ENCODE measurements at places on chromosomes 5 and 9.

GRCh38 chr9:21465859-21466518 lies 16.1 kb downstream of the IFNE start:
- no peak for DNase-seq

- DNase-seq, result no peak
Measured at GRCh38 chr9:112327718-112328450, 5.5 kb downstream of the PTBP3 start.

GRCh38 chr9:128636024-128636390 lies 20.6 kb downstream of the DYNC2I2 start:
- no peak for DNase-seq

DNA sequence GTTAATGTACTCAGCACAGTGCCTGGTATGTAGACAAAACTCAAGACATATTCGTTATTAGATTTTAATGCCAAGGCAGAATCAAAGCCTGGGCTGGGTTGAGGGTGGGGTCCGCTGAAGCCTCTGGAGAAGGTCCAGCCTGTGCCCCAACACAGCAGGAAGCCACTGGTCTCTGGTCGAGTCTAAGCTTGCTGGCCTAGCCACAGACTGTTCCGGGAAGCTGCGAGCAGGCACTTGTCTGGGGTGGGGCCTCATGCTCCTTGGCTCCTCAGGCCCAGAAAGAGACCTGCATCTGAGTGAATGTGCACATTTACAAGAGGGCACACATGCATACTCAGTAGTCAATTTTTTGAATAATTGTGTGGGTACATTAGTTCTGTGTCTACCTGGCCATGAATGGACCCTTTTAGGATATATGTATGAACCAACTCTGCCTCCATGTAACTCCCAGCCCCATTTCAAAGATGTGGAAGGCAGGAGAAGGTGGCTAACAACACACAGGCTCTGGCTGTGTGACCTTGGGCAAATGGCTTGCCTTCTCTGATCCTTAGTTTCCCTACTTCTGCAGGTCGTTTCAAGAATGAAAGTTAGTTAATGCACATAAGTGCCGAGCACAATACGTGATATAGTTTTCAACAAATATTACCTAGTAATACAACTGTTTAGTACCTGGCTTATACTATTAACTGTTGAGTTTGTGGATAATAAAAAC lies 18.3 kb downstream of the FAT2 start:
- no peak for DNase-seq

DNA sequence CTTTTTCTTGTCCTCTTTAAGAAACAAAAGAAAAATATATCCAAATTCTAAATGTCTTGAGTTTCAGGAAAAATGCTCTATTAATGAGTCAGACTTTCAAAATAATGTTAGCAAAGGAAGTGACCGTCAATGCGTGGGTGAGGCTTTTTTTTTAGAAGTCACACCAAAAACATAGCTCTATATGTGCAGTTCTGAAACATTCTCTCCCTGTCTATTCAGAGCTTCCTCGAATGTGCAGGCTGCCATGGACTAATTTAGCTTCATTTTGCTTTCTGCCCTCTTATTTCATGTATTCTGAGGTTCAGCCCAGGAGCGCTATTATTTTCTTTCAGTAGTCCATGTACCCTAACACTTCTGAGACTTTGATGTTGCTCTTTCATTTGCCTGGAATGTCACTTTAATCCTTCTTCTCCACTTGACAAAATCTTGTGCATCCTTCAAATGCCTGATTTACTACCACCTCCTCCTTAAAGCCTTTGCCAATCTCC lies 72.5 kb upstream of the RASA1 start:
- no peak for DNase-seq

- DNase-seq, result no peak
Measured at GRCh38 chr9:132456241-132456640, 46.2 kb downstream of the CFAP77 start.

GRCh38 chr5:39432696-39433530 lies 8.1 kb upstream of the DAB2 start:
- DNase-seq, result no peak

DNA sequence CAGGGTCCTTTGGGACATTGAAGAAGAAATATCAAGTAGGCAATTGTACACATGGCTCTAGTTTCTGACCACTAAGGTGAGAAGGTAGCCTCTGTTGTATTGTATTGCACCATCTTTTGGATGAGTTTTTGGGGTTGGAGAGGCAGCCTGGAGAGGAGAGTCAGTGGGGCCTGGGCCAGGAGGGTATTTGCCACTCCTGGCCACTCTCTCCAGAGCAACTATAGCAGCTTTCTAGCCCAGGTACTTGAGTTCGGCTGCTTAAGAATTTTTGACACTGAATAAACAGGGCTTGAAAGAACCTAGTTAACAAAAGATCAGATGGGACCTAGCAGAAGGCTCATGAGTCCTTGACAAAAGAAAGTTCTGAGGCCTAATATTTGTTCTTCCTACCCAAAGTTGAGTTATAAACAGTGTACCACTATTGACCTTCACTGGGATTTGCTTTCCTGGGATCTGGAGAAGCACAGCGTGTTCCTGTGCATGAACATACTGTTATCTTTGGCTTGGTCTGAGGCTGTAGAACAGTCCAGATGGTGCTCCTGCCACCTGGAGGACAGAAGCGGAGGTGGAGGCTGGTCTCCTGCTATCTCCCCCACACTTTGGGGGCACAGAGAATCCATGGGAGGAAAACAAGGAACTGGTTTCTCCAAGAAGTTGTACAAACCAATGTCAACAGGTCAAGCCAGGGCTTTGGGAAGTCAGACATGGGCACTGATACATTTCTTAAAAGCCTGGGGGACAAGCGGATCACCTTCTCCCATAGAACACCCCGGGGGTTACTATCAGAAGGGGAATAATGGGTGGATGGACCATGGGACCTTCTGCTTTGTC lies 110.4 kb upstream of the LIFR start:
- DNase-seq, result peak; percentile 15

- DNase-seq, result no peak
Measured at GRCh38 chr5:40389591-40389990, 290.1 kb upstream of the PTGER4 start.

- DNase-seq, result no peak
Measured at GRCh38 chr5:89399548-89399947, 516.6 kb upstream of the MEF2C start.

GRCh38 chr5:35979715-35980114 lies 11.5 kb downstream of the UGT3A1 start:
- DNase-seq, result no peak

DNA sequence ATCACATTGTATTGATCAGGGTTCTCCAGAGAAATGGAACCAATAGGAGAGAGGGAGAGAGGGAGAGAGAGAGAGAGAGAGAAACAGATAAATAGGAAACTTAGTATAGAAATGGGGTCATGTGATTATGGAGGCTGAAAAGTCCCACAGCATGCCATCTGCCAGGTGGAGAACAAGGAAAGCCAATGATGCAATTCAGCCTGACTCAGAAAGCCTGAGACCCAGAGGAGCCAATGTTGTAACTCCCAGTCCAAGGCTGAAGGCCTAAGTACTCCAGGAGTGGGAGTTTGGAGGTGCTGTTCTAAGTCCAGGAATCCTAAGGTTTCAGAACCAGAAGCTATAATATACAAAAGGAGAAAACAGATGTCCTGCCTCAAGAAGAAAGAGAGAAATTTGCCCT lies 48.4 kb upstream of the ISOC1 start:
- DNase-seq, result no peak

- DNase-seq, result peak; percentile 28
Measured at GRCh38 chr5:68406767-68407241, 191.2 kb downstream of the PIK3R1 start.

DNA sequence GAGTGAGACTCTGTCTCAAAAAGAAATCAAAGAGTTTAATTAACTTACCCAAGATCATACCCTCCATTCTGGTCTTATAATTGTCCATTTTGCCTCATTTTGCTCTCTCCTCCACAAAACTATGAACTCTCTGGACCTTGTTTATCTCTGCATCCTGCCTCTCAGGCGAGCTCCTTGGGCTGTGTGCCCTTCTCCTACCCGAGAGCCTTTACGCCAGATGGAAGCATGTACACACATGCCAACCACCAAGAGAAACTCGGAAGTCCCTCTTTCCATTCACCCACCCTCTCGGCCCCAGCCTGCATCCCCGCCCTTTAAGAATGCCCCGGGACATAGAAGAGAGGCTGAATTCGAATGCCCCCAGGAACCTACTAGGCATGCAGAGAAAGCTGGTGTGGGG lies 25.9 kb downstream of the CPLX2 start:
- DNase-seq, result no peak

- peak; percentile 39 for DNase-seq
Measured at GRCh38 chr5:132422720-132423437, 53.4 kb downstream of the SLC22A5 start.

DNA sequence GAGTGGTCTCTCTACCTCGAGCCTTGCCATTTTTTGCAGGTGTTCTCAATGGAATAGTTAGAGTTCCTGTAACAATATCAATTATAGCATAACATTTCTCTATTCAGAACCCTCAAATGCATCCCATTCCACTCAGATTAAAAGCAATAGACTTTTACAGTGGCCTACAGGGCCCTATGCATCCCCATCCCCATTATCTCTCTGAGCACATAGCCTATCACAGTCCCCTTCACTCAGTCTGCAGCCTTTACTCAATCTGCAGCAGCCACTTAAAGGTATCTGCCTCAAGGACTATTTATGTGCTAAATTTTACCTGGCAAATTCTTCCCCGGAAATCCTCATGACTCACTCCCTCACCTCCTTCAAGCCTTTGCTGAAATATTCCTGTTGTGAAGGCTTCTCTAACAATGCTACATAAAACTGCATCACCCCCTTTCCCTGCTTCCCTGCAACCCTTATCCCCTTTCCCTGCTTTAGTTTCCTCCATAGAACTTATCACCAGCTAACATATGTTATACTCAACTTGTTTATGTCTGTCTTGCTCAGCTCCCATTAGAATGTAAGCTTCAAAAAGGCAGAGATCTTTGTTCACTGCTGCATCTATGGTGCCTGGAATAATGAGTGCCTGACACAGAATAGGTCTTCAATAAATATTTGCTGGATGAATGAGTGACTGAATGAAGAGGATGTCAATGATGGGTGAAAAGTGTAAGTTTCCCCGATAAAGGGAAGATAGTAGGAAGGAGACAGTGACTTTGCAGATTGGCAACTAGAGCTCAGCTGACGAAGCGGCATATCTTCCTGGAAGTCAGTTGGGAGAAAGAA lies 54.1 kb upstream of the ZNF366 start:
- no peak for DNase-seq

DNA sequence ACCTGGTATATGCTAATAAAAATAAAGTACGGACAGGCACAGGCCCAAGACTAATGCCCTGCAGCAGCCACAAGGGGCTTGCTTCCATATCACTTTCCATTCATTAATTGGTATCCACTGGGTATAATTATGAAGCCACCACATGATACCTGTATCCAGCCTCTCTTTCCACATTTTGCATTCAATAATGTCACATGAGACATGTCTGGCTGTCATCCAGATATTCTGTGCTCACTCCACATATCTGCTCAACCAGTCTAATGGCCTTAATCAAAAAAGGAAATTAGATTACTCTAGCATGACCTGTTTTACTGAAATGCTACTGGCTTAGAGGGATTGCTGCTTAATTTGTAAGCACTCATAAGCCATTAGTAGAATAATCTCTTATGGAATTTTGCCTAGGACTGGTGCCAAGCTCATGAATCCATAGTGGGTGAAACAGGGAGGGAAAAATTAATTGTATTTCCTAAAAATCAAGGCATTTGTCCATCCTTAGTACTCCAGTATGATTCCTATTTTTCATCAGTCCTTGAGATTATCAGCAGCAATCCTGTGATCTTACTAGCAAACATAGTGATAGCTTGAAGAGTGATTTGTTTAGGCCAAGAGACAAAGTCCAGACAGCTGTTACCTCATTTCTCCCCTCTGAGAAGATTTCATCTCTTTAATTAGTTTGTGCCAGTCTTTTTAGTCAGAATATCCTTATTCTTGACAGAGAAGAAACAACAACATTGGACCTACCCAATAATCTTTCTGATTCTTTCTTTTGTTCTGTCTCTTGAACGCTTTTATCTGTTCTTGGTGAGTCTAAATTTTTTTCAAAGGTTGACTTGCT lies 119.2 kb upstream of the ABCA1 start:
- DNase-seq, result no peak

DNA sequence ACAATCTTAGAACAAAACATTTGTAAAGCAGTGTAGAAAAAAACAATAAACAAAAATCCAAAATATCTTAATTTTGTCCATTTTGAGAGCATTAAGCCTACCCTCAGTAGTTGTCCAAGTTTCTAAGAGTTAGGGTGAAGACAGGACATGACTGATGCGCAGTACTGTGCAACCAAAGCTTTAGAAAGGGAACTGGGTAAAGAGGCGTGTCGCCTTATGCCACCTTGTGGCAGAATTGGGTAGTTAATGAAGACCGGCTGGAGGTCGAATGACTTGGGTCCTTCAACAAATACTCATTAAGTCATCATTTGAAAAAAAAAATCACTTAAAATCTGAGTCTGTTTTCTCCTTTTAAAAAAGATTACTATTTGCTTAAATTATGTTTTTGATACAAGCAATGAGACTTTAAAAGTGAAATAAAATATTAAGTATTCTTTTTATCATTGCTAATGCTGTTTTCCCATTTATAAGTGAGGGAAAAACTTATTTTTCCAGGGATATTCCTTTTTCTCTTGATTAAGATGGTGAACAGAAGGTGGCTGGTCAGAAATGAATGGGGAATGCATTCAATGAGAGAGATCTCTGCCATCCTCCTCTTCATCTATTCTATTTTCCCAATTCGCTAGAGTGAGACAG lies 3.5 kb upstream of the RNF20 start:
- DNase-seq, result peak; percentile 73

All from activated T-cell treated with anti-CD3 and anti-CD28 coated beads, Interleukin-2, amount 50 U/mL, for 48 hours (primary cell).